CD8-positive, alpha-beta T cell (primary cell): ENCODE measurements at places on chromosomes 5 and 9. TPM values are rescaled to one million over a fixed set of nuclear protein-coding genes. Genes with fewer than 3 reads are reported as not detected.

The SARDH gene
- total RNA-seq = 11.4 TPM

The CTNND2 gene
- total RNA-seq = not detected

The CSF2 gene
- total RNA-seq = not detected

The PALM2AKAP2 gene
- not detected for total RNA-seq

The TMOD1 gene
- 0.11 TPM for total RNA-seq

The SLC25A48 gene
- not detected for total RNA-seq

The LHX2 gene
- not detected for total RNA-seq

The SEMA6A gene
- total RNA-seq = not detected

The OR1Q1 gene
- not detected for total RNA-seq

The VCAN gene
- 0.47 TPM for total RNA-seq

The FAT2 gene
- total RNA-seq = not detected

The ERAP2 gene
- 46.5 TPM for total RNA-seq

The GEMIN5 gene
- 4.3 TPM for total RNA-seq
